ENCODE measurements at places on chromosomes 5 and 9.

GRCh38 chr9:96719521-96719920, 58.4 kb downstream of the ZNF510 start:
- no peak for DNase-seq

DNA sequence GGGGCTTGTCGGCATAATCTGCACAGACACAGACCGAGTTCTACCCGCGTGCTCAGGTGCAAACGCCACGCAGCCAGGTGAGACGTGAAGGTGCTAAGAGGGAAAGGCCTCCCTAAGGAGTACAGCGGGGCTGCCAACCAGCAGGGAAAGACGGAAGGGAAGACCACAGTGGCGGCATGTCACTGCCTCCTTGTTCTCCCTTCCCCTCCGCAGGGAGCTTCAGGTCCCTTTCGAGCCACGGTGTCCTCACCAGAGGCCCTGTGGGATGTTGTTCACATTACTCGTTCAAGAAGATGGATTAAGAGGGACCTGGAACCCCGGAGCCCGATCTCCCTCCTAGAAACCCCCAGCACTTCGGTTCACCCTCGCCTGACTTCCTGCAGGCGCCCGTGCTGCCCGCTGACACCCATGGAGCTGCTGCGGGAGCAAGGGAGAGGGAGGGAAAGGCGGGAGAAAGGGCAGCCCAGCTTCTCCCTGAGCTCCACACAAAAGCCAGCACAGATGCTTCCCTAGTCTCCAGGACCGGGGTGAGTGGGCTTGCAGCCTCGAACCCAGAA, 686 bp downstream of the BRD9 start:
- DNase-seq = no peak

- DNase-seq = no peak
Observed at GRCh38 chr5:38509185-38509584, 47.3 kb downstream of the LIFR start.

- no peak for DNase-seq
Observed at GRCh38 chr5:10445352-10445751, 3.7 kb downstream of the ROPN1L start.

DNA sequence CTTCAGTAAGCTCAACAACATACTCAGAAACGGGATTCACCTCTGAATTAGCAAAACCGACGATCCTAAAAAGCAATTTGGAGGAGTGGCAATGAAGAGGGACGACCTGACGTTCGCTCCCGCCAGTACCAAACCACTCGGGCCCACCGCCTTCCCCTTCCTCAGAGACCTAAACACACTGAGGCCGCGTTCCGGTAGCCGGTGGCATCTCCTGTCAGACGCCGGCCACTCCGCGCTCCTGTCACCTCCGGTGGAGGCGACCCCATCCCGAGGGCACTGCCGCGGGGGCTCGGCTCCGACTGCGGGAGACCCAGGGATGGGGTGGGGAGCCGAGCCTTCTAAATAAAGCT, 617 bp downstream of the PPP6C start:
- no peak for DNase-seq

- DNase-seq = no peak
Observed at GRCh38 chr9:95134457-95134881, 183.0 kb downstream of the FANCC start.

DNA sequence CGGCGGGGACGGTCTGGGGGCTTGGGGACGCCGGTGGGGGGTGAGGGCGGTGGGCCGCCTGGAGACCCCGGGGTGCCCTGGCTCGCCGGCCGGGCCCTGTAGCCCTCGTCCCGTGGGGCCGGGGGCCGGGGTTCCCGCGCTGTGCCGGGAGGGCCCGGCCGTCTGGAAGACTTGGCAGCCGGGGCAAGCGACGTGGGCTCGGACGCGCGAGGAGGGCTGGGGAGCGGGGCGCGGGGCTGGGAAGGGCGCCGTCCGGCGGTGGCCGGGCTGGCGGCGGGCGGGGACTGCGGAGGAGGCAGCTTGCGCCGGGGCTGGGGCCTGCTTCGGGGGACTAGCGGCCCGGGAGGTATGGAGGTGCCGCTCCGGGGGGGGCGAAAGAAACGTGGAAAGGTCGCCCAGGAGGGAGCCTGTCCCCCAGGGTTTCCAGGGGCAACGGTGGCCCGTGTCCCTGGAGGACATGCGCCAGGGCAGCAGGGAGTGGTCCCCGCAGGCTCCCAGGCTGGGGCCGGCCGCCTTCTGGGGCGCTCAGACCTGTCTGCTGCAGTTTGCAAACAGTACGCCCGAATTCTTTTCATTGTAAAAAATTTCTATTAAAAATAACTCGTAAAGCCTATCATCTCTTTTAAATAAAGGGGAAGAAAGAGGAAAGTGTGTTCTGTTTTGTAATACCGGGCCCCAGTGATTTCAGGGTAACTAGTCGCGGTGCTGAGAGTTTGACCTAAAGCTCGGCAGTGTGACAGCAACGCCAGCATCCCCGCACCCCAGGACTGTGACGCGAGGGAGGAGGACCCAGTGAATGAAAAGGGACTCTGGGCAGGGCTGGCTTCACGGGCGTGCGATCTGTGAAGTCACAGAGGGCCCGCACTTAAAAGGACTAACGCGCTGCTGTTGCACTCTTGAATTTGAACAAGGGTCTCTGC, 752 bp upstream of the ANKH start:
- peak; percentile 53 for DNase-seq

- peak; percentile 77 for DNase-seq
Observed at GRCh38 chr5:135488727-135489465, 36.7 kb upstream of the TIFAB start.

- no peak for DNase-seq
Observed at GRCh38 chr5:163089926-163090325, 347.5 kb upstream of the CCNG1 start.

DNA sequence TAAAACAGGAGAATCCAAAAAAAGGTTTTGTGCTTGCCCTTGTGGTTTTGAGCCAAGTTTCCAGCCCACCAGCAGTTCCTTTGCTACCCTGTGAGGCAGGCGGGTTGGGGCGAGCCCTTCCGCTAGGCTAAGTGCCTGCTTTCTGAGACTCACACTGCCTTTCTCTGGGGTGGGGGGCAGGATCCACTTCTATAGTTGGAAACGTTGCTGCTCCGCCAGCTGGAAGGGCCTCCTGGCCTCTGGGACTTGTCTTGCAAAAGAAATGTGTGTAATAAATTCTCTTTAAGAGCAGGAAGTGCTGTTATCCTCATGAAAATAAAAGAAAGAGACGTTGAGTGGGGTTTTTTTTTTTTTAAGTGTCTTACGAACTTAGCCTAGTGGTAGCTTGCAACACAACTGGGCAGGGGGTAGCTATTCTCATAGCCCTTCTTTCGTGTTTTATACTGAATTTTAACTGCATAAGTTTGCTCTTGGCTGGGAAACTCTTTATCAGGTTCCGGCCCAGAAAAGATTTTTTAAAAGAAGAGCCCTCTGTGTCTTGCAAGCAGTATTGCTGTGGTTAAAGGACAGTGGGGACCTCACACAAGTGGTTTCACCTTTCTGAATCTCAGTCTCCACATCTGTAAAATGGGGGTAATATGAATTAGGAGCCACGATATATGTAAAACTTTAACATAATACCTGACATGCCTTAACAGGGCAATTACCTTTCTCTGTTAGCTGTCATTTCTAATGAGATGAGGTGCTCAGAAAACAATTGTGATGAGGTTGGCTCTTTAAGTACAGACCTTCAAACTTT, 19.8 kb downstream of the JADE2 start:
- no peak for DNase-seq

- no peak for DNase-seq
Observed at GRCh38 chr9:137882506-137882821, 4.9 kb downstream of the CACNA1B start.

- DNase-seq = no peak
Observed at GRCh38 chr5:122101636-122102285, 23.7 kb upstream of the LOX start.

DNA sequence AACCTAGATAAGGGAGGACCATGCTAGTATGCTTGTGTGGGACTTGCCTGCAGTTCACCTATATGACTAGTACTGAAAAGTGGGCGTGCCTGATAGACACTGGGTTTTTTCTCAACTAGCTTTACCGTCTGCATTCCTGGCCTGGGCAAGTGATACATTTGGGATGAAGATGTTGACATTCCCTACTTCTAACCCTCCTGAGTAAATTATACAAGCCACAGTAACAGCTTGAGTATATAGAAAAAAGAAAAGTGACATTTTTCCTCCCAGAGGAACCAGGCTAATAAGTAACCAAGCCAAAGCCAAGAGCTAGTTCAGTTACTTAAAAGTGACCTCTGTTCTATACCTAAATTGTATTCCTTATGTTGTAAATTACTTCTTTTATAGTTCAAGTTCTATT, 153.8 kb upstream of the CYLC2 start:
- no peak for DNase-seq

- no peak for DNase-seq
Observed at GRCh38 chr5:178214160-178214803, 9.9 kb downstream of the HNRNPAB start.

DNA sequence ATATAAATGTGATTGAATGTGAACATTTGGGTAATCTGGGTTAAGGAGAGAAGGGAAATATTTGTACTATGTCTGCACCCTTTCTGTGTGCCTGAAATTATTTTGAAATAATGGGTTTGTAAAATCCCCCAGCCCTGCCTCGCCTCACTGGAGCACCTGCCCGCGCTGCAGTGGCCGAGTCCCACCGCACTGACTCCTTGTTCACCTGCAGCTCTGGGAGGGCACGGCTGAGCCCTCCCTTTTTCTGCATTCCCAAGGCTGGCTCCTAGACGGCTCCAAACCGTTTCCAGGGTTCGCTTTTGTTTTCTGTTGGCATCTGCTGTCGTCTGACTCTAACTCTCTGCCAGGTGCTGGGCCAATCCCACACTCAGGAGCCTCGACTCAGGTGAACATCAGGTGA, 17.6 kb upstream of the PPP1R26 start:
- no peak for DNase-seq

All from neural crest cell (in vitro differentiated cells).